ENCODE measurements at places on chromosomes 1 and 21.

- DNase-seq = peak; percentile 91
Observed at GRCh38 chr21:28142697-28143096, 850.0 kb downstream of the LTN1 start.

- no peak for DNase-seq
Observed at GRCh38 chr1:111600886-111601386, 18.7 kb upstream of the RAP1A start.

GRCh38 chr1:86067626-86068025 is 88.9 kb downstream of the COL24A1 start:
- DNase-seq = no peak

DNA sequence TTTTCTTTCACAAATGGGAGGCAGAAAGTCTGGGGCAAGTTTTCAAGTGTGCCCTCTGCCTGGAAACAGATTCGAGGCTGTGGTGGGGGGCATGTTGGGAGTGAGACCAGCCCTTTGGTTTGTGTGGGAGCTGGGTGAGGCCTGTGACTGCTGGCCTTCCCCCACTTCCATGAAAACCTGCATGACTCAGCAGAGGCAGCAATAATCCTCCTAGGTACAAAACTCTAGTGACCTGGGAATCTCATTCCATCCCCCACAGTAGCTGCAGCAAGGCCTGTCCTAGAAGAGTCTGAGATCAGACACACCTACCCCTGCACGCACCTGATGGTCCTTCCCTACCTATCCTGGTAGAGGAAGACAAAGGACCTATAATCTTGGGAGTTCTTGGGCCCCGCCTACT is 42.1 kb upstream of the KIAA0040 start:
- DNase-seq = no peak

- no peak for DNase-seq
Observed at GRCh38 chr1:206836111-206836510, 29.3 kb upstream of the IL20 start.

GRCh38 chr1:212606395-212607205 is 2.0 kb upstream of the ATF3 start:
- no peak for DNase-seq

DNA sequence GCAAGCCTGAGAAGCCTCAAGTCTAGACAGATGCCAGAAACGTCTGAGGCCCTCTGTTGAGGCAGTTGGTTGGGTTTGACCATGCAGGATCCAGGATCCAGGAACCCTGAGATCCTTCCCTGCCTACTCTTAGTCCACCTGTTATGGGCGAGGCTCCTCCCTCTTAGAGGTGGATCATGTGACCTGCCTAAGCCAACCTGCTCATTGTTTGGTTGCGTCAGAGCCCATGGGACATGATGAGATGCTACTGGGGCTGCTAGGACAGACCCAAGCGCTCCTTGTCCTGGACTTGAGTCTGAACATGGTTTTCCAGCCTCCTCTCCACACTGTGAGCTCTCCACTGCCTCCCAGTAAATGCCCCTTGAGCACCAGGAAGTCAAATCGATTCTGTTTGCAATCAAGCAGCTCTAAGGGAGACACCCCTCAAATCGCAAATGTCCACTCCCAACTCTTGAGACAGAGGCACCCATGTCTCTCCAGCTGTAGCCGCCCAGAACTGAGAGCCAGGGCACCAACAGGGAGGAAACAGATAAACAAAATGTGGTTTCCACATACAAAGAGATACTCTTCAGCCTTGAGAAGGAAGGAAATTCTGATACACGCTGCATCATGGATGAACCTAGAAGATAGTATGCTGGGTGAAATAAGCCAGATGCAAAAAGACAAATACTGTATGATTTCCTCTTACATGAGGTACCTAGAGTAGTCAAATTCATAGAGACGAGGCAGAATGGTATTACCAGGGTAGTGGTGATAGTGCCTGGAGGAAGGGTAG is 31.7 kb upstream of the WNT4 start:
- no peak for DNase-seq

DNA sequence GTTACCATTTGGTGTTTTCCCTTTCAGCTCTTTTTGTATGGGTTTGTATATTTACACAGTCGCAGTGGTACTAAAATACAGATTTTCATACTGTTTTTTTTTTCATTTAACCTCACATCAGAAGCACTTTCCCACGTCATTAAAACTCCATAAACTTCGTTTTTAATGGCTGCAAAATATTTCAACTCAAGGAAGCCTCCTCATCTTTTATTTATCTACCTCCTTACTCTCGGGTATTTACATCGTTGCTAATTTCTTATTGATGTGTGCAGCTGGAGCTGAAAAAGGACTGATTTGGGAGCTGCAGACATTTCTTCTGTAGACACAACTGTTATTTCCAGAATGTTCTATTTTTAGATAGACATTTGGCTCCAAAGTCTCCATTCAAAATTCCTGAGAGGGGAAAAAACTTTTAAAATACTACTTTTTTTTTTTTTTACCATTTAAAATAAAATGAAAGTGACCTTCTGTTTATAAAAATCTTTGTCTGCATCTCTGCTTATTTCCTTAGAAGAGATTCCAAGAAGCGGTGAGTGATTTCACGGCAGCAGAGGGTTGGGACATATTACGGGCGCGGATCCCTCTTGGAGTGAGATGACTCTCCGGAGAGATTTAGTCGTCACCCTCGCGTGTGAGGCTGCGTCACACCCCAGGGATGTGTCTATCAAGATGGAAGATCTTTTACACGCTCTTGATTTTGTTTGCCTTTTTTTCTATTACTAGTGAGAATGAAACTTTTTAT is 10.1 kb downstream of the RUNX3 start:
- no peak for DNase-seq

- no peak for DNase-seq
Observed at GRCh38 chr1:39585933-39586332, 9.3 kb upstream of the PABPC4 start.

GRCh38 chr1:153556348-153556747 is 7.3 kb upstream of the S100A3 start:
- DNase-seq = peak; percentile 43

- DNase-seq = no peak
Observed at GRCh38 chr1:1985375-1986050, 18.1 kb downstream of the CFAP74 start.

DNA sequence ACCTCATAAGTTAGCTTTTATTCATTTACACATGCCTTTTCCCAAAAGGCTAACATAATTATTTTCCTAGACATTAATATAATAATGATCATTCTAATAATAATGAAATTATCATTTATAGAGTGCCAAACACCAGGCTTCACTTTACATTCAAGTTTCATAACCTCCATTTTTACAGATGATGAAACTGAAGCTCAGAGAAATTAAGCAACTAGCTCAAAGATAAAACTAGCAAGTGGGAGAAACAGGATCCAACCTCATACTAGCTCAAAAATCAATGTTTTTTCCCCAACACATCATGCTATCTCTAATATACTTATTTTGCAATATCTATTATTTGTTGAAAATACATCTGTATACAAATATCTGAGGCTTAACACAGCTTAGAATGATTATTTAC is 14.0 kb downstream of the LPGAT1 start:
- DNase-seq = peak; percentile 18

GRCh38 chr1:222886878-222887351 is 72.1 kb downstream of the DISP1 start:
- DNase-seq = no peak

DNA sequence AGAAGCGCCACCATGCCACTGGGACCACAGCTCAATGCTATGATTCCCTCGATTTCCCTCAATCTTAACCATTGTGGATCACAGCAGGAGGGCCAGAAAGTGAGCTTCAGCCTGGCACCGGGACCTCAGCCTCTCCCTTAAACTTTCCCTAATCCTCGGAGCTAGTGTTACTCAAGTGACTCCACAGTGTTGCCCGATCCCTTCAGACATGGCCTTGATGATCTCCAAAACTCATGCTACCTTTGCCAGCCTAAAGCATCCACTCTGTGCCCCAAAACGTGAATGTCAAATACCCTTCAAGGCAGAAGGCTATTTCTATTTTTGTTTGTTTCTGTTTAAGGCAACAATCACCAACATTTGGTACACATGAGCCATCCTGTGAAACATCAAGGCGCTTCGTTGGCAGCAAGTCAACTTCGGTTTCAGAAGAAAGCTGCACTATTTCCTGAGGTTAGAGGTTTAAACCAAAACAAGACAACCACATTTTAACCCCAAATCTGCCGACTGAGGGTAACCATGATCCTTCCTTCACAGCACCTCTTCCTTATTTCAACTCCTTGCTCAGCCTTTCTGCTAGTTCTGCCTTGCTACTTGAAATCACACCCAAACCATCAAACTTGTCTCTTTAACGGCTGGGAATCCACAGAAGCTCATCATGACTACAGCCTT is 94.4 kb upstream of the KRTAP19-8 start:
- peak; percentile 96 for DNase-seq

- DNase-seq = no peak
Observed at GRCh38 chr1:193335806-193336428, 149.5 kb upstream of the B3GALT2 start.

- no peak for DNase-seq
Observed at GRCh38 chr1:205535866-205536758, 31.6 kb downstream of the CDK18 start.

DNA sequence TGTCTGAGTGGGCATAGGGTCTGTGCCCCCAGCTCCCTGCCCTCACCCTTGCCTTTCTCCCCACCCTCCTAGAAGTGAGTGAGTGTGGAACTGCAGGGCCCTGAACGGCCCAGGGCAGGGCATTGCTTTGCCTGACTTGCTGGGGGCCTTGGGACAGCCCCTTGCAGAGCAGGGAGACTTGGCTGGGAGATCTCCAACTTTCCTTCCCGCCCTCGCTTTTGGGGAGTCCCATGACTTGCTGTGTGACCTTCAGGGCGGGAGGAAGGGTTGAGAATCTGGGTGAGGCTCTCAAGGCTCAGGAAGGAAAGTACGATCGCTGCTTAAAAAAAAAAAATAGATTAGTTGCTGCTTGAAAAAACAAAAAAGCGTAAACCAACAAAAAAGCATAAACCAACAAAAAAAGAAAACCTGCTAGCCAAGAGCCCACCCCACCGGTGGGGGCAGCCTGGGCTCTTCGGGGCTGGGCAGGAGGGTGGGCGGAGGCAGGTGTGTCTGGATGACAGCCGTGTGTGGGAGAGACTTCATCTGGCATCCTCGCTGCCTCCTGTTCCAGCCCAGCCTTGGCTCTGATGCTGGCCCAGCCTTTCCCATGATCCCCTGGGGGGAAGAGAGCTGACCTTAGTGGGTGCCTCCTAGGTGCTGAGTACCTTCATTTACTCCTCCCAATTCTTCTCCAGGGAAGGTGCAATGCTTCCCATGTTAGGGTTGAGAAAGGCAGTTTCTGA is 6.5 kb downstream of the NBL1 start:
- no peak for DNase-seq

GRCh38 chr1:182041615-182042014 is 19.9 kb downstream of the ZNF648 start:
- peak; percentile 82 for DNase-seq

DNA sequence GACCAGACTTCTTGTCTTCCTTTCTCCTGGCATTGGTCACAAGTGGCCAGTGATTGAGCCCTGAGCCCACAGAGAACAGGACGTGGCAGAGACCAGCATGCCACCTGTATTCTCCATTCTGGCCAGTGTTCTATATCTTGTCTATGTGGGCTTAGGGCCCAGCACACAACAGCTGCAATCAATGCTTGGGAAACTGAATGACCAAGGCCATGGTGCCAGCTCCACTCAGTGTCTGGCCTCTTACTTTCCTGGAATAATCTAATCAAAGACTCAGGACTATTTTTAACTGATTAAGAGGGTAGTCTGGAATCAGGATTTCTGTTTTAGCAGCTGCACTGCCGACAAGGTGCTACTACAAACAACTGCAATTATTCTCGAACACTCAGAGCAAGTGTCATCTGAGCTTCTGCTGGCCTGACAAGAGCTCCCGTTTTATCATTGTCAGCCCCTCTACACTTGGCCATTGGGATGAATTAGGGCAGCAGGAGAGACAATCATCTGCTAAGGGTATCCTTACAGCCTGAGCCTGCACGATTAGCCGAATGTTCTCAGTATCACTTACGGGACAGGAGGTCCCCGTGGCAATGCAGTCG is 74.4 kb upstream of the GRIK3 start:
- DNase-seq = no peak

DNA sequence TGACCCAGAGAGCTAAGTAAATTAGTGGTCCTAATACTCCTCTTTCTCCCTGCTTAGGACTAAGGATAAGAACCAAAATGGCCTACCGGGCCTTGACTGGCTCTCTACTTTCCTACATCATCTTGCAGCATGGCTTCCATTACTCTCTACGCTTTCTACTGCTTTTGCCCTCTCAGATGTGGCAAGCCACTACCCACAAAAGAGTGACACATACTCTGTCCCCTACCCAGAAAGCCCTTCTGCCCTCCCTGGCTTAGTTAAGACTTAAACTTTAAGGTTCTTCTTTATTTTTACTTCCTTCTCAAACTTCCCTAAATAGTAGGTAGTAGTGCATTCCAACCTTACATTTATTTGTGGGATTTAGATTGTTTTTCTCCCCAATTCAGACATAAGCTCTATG is 228.1 kb downstream of the TPR start:
- peak; percentile 97 for DNase-seq
